NCI-H1105 (cell line): ENCODE measurements at places on chromosomes 12 and 14.

DNA sequence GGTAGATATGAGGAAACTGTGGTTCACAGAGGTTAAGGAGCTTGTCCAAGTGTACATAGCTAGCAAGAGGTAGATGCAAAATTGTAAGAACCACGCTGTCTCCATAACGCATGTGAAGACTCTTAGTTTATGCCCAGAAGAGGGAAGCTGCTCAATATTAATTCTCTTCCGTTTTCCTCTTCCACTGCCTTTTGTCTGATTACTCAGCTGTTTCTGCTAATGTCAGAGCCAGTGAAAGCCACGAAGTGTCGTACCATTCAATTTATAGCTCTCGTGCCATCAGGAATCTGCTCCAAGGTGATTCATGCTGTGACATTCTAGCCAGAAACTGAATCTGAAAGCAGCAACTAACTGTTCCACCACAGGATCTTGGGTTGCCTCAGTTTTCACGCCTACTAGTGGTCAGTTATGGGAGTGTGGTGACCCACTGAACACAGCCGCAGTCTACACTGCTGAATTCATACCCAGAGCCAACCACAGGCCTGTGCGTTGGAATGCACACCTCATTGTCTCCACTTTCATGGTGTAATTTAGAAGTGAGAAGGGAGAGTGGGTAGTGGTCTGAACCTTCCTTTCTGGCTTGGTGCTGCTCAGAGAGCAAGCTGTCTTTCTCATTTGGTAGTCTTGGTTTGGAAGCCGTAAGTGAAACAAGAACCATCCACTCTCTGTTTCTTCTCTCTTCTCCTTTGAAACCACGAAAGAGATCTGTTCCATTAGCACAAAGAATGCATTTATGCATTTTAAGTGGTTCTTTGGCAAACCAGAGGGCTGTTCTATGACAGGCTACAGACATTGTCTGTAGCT is 74.2 kb upstream of the NAP1L1 start:
- DNase-seq, result no peak

DNA sequence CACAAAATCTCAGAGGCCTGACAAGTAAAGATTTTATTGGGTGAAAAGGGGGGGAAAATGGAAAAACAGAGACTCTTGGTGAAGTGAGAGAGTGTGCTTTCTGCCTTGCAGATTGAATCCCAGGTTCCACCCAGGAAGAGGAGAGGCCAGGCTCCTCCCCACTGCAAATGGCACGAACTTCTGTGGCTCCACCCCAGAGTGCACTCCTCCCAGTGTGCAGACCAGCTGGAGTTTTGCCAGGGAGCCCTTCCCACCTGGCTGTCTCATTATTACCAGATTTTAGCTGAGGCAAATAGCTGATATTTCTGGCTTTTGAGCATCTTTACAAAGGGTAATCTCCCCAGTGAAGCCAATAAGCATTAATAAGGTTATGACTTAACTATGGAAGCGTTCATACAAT is 51.9 kb downstream of the TESPA1 start:
- DNase-seq, result no peak

DNA sequence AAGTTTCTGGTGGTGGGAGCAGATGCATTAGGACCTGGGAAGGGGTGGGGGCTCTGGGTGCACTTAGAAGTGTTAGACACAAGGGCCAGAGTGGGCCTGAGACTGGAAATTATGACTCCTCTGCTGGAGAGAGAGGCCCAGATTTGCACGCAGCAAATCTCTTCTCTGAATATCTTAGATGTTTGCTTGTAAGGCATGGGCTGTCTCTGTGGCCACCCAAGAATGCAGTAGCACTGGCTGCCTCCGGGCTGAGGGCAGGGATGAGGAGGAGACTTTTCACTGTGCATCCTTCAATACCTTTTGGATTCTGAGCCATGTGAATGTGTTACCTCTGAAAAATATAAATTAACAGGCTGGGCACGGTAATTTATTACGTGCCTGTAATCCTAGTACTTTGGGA is 14.0 kb upstream of the RABGGTA start:
- DNase-seq, result no peak

- no peak for DNase-seq
These were observed 602.7 kb upstream of the FOXG1 start for GRCh38 chr14:28163897-28164296.

GRCh38 chr12:79614730-79615129 is 76.0 kb downstream of the PAWR start:
- no peak for DNase-seq

- no peak for DNase-seq
These were observed 733 bp downstream of the TTC7B start for GRCh38 chr14:90815572-90815821.

DNA sequence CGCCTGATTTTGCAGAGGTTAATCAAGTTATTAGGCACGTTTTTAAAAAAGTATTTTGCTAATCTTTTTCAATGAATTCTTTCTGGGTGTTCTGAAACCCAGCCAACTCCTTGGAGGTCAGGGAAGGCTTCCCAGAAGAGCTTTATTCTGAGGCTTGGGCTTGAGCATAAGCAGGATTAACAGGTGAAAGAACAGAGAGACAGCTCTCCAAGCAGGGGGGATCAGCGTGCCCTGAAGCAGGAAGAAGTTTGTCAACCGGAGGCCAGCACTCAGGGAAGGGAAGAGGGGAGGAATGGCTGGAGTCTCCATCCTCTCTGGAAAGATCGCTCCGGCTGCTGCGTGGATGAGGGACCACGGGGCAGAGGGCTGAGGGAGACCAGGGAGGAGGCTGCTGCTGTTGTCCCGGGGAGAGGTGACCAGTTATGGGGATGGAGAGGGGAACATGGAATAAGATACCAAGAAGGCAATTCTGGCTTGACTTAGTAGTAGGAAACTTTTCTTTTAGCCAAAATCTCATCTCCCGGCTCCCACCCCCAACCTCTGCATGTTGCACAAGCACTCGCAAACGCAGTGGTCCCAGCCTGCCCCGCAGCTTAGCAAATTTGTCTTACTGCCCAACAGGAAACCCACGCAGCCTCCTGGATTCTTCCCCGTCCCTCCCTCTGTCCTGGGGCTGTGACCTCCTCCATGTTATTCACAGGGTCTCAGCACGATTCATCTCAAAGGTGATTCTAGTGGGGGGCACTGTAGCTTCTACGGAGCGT is 1.1 kb upstream of the SSH1 start:
- DNase-seq, result no peak

DNA sequence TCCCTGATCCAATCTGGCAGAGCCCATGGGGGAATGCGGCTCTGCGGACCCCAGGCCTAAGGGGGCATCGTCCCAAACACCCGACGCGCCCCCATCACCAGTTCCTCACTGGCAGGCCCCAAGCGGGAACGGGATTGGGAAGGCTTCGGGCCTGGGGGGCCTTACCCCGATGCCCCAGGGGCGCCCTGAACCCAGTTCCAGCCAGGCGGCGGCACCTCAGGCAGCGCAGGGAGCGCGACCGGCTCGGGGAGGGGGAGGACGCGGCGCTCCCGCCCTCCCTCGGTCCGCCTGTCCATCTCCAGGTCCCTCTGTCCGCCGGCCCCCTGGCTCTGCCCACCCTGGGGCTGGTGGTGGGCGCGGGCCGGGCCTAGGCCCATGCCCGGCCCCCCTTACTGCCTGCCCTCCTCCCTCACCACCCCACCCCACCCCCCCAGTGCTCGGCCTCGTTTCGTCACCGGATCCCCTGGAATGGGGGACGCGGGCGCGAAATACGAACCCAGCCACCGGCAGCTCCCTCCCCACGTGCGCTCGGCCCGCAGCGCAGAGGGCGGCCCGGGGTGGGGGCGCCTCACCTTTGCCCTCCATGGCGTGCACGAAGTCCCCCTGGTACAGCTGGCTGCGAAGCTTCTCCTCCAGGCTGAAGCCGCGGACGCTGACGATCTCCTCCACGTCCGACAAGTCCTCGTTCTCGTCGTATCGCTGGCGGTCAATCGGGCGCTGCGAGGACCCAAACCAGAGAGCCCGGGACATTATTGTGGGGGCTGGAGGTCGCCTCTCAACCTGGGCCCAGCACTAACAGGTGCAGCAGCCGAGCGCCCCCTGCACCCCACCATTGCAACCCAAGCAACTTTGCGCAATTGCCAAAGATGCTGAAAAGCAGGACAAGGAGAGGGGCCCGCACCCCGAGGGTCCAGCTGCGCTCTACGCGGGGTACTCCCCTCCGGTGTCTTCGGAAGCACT is 2.3 kb downstream of the KDM2B start:
- DNase-seq, result no peak

- no peak for DNase-seq
These were observed 24.0 kb downstream of the SSH1 start for GRCh38 chr12:108833355-108833733.

- no peak for DNase-seq
These were observed 30.4 kb downstream of the ATP2B1 start for GRCh38 chr12:89678225-89678624.
